ENCODE measurements at places on chromosomes 5 and 9.
A peak's percentile ranks its signal among the peaks of the same experiment; 100 is the strongest.

- peak; percentile 74 for DNase-seq
These were observed 33.7 kb downstream of the USP20 start for GRCh38 chr9:129868872-129869486.

- DNase-seq: no peak
These were observed 278.0 kb downstream of the NTRK2 start for GRCh38 chr9:84947412-84947972.

DNA sequence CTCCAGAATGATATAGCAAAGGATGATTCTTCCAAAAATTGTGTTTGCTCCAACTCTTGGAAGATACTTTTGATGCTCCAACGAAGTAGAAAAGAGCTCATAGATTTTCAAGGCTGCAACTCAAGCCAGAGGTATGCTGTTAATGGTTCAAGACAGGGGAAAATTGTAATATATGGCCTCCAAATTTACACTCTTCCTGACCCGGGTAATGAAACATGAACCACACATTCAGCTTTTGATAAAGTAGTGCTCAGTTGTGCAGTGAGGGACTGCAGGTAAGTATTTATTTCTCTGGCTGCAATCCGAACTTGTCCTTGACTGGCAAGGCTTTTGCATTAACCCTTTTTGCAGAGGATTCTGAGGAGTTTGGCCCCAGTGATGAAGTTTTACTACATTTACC is 446.4 kb downstream of the RASEF start:
- DNase-seq: no peak

DNA sequence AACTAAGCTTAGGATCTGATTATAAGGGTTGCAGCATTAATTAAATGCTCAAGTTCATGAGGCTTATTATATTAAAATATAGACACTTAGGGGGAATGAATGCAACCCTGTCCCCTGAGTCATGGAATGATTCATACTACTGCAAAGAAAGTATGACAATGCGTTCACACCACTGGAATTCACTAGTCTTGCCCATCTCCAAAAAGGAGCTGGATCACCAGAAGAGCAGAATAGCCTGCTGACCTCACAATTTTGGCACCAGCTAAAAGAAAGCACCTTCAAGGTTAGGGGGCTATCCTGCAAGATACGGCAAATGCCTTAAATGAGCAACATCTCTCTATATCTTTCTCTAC is 32.0 kb upstream of the TMED7 start:
- no peak for DNase-seq

DNA sequence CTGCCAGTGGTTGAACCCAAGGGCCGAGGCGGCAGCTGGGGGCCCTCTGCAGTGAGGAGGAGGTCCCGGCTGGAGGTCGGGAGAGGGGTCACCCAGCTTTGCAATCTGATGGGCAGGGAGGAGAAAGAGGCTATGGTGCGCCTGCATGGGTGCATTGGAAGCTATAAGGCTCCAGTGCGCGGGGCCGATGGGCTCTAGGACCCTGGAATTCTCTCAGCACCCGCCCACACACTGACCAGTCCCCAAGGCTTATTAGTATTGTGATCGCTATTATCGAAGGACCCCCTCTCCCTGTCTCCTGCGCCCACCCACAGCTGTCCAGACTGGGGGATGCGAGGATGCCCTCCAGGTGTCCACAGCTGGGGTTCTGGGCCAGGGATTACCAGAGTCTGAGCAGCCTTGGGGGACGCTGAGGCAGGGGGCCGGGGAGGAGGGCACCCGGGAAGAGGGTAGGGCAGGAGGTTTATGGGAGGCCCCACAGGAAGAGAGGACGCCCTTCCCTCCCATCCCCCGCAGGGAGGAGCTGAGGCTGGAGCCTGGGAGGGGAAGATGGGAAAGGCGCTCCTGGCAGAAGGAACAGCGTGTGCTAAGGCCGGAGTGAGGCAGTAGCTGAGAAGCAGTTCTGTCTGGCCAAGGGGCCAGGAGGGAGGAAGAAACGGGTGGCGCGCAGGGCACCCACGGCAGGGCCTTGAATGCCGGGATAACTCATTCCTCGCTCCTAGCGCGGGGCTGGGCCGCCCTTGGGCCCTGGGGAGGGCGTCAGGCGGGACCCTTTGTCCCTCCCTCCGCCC is 24.2 kb downstream of the C9orf50 start:
- no peak for DNase-seq

DNA sequence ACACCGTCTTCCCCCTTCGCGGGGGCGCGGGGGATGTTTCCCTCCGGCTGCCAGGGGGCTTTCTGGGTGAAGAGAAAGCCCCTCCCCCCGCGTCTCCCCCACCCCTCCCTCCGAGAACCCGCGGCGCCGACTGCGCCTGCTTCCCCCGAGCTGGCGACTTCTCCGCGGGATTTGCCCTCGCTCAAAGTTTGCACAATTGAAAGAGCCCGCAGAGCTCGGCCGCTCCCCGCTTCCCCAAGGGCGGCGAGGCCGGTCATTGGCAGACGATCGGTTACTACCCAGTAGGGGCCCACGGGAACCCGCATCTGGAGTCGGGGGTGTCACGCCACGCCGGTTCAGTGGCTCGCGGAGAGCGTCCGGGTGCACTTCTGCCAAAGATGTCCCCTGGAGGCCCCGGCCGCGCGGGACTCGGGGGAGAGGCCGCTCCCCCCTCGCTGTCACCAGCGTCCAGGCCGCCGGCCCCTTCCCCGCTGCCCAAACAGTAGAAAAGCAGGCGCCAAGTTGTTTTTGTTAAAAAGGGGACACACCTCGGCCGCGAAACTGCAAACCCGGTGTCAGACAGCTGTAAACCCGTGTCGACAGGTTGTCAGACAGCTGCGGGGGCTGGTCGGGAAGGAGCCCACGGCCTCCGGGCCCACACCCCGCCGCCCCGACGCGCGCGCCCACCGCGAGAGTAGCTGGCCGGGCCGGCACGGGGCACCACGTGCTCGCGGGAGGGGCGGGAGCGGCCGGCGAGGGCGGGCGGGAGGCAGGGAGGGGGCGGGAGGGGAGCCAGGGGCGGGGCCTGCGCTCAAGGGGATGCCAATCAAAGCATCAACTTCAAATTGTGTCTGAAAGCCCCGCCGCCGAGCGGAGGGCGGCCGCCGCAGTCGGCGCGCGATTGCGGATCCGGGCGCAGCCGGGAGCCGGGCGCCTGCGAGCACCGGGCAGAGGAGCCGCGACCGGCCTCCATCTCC is at the start of gene IRX1:
Gene IRX1, plus strand, starts transcription at position 827 of the 956 bp plus-strand sequence. CDS start 274 bp downstream, outside the sequence.
- no peak for DNase-seq

GRCh38 chr5:14869233-14869632 is 2.3 kb downstream of the ANKH start:
- DNase-seq: no peak

- DNase-seq: no peak
These were observed 262.7 kb downstream of the KIF4B start for GRCh38 chr5:155276231-155276630.

DNA sequence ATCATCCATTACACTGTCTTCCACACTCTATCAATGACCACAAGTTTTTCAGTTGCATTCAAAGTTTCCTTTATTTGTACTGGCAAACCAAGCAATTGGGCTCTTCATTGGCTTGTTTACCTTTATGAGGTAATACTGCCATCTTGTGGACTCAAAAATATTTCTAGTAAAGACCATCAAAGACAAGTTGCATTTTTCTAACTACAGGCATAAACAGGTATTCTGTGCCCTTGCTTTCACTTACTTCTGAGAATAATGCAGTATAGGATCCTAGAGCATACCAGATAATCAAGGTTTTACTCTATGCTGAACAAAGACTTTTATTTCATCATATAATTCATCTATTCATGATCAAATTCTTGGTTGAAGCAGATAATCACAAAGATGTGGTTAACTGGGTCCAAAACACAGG is 173.7 kb upstream of the POU5F2 start:
- no peak for DNase-seq

GRCh38 chr5:143913008-143913752 is 101.2 kb downstream of the HMHB1 start:
- no peak for DNase-seq

GRCh38 chr9:21251190-21251589 is 11.4 kb upstream of the IFNA14 start:
- DNase-seq: no peak

DNA sequence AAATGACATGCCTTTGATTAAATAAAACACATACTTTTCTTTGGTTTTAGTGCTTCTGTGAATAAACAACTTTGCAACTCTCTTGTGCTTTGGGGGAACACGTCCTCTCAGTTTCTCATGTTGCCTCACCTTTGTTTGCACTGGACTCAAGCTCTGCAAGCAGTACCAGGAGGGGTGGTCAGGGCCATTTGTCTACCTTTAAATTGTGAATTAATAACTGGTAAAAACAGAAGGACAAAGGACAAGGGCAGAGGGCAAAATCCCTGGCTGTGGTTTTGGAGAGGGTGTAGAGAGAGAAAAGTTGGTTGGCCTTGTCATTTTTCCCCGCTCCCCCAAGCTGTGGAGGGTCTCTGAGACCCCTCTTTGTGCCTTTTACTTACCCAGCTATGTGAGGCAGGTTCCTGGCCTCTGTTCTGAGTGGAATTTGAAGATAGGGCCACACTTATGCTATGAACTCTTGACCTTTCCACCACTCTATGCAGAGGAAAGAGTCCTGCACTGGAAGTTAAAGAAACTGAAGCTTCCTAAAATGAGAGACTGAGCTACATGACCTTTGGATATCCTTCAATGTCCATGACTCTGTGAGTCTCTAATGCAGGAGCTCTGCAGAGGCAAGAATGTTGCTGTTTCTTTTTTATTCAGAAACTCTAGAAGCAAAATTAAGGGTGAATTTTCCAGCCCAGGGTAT is 55.1 kb upstream of the MOCS2 start:
- DNase-seq: no peak

DNA sequence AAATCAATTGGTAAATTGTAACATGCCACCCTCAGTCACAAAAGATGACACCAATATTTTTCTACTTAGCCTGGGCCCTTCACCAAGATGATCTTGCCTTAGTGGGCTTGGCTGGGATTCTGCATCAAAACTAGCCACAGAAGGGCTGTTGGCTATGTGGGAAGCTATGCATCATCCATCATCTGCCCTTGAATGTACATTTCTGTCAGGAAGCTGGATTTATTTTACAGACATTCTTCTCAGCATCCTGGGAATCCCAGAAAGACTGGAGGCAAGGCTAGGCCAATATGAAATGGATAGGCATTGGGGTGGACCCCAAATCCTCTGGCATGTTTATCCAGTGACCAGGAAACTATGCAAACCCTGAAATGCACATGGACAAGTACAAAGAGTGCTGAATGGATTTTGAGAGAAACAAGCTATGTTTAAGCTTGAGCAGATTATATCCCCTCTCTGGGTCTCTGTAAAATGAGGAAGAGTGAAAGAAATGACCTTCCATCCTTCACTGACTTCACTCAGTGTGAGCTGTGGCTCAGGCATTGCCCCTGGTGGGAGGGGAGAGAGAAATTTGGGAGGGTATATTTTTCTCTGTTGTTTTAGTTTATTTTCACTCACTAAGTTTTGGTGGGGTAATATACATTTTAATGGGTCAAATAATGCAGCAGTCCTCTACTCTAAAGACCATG is 283.6 kb downstream of the EBF1 start:
- DNase-seq: no peak

- DNase-seq: no peak
These were observed 4.5 kb downstream of the IRX4 start for GRCh38 chr5:1878050-1878849.

DNA sequence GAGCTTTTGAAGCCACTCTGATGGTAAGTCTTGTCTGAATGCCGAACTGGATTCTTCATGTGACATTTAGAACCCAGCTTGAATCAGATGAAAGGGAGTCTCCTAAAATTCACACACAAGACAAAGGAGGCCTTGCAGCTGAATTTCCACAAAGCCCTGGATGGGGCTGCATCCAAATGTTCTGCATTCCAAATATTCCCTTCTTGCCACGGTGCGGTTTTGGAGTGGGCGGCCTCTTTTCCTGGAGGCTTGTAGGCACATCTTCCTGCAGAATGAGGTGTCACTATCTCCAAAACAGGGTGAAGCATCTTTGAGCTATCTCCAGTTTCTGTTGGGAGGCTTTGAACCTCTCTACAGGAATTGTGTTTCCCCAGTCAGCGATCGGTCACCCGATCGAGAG is 342.7 kb downstream of the ARHGEF28 start:
- no peak for DNase-seq

GRCh38 chr5:160185626-160186360 is 43.5 kb upstream of the FABP6 start:
- no peak for DNase-seq

- no peak for DNase-seq
These were observed 29.7 kb upstream of the SMIM32 start for GRCh38 chr5:136222580-136223235.

- DNase-seq: no peak
These were observed 101.1 kb upstream of the GNAQ start for GRCh38 chr9:78132701-78133058.

DNA sequence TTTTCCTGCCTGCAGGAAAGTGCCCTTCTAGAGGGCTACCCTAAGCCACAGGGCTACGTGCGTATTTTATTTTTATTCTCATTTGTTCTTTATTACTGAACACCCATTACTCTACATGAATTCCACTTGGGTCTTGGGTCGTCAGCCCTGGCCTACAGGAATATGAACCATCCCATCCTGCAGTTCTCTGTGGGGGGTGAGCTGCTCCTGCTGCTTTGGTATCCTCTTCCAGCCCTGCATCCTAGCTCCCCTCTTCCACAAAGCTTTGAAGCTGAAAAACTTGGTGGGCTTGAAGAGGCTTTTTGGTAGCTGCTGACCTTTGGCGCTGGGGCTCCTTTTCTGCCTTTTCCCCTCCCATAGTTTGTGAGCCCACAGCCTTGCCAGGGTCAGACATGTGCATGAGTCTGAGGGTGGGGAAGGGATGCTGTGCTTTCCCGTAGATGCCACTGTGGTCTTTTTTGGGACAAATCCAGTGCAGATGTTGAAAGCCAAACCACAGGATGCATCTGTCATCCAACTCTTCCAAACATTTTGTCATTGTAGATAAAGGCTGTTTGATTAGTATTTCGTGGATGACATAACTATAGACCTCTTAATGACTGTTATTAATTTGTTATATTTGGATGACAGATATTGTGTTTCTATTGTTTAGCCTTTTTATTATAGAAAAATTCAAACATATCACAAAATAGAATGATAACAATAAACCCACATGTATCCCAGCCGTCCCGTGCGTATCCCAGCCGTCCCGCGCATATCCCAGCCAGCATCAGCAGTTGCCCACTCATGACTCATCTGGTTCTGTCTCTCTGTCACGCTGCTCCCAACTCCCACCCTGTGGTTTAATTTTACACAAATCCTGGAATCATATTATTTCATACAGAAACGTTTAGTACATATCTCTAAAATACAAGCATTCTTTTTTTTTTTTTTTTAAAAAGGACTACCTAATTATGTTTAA is 43.9 kb downstream of the SLC46A2 start:
- no peak for DNase-seq

GRCh38 chr9:111144741-111145140 is 106.5 kb upstream of the LPAR1 start:
- no peak for DNase-seq

GRCh38 chr5:156942064-156942463 is 21.0 kb downstream of the TIMD4 start:
- DNase-seq: no peak

- no peak for DNase-seq
These were observed 216.2 kb upstream of the PIK3R1 start for GRCh38 chr5:67999391-67999790.

DNA sequence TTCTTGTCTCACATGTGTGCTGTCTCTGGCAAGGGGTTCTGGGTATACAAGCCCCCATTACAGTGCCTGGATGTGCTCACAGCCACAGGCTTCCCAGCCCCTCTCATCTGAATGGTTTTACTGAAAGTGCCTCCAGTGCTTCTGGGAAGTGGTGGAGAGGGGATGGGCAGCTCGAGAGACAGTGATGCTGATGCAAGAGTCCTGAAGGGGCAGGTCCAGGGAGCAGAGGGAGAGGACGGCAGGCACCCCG is 93.5 kb downstream of the PHF2 start:
- no peak for DNase-seq

- no peak for DNase-seq
These were observed 2013.1 kb upstream of the CDH9 start for GRCh38 chr5:29051509-29051908.

- DNase-seq: no peak
These were observed 1.6 kb downstream of the ANKS6 start for GRCh38 chr9:98794802-98795201.
